Stimulated activated CD8-positive, alpha-beta memory T cell treated with anti-CD3 and anti-CD28 coated beads, Interleukin-15, amount 100 ng/mL, for 24 hours (primary cell): ENCODE measurements at places on chromosomes 3 and 15.

- DNase-seq, result no peak
Observed at GRCh38 chr3:122078235-122078935, 23.2 kb downstream of the CD86 start.

GRCh38 chr3:33096093-33096868, 665 bp downstream of the GLB1 start:
- no peak for DNase-seq

GRCh38 chr15:39456582-39457330, 124.1 kb upstream of the THBS1 start:
- DNase-seq, result no peak

GRCh38 chr3:157606011-157606851, 103.0 kb upstream of the VEPH1 start:
- peak; percentile 12 for DNase-seq

GRCh38 chr3:88239870-88240269, 90.1 kb downstream of the C3orf38 start:
- DNase-seq, result no peak

DNA sequence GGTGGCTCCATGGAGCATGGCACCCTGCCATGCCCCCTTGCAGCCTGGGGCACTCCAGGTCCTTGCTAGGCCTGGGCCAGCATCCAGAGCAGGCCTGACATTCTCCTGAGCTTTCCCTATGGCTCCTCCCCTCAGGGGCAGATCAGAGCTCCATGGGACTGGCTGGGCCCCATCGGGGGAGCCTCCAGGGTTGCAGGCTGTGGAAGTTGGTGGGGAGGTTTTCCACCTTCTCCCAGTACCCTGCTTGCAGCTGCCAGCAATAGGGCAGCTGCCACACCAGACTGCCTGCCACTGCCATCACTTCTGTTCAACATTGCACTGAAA, 75.7 kb upstream of the TP63 start:
- no peak for DNase-seq

GRCh38 chr3:88141458-88142083, 8.2 kb upstream of the C3orf38 start:
- DNase-seq, result no peak

- no peak for DNase-seq
Observed at GRCh38 chr3:63981980-63982379, 41.3 kb downstream of the PSMD6 start.

DNA sequence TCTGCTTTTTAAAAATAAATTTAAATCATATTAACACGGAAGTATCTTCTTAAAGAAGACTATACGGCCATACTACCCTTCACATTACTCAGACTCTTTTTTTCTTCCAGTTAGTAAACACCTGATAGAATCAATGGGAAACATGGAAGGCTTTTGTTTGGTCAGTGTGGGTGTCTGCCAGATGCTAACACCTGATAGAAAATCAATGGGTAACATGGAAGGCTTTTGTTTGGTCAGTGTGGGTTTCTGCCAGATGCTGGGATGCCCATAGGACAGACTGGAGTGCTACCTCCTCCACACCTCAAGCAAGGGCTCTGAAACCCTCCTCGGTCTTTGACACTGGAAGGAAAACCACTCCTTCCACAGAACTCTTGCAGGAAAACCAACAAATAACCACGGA, 29.2 kb downstream of the HACL1 start:
- DNase-seq, result no peak

- DNase-seq, result no peak
Observed at GRCh38 chr3:34973586-34973985, 665.7 kb upstream of the ARPP21 start.

- DNase-seq, result no peak
Observed at GRCh38 chr3:178847190-178847589, 224.4 kb downstream of the ZMAT3 start.

- DNase-seq, result no peak
Observed at GRCh38 chr3:143644370-143645089, 203.7 kb downstream of the SLC9A9 start.

- DNase-seq, result no peak
Observed at GRCh38 chr3:158909870-158910269, 108.0 kb downstream of the MFSD1 start.

GRCh38 chr3:136251511-136251910, 1.4 kb downstream of the PCCB start:
- no peak for DNase-seq

DNA sequence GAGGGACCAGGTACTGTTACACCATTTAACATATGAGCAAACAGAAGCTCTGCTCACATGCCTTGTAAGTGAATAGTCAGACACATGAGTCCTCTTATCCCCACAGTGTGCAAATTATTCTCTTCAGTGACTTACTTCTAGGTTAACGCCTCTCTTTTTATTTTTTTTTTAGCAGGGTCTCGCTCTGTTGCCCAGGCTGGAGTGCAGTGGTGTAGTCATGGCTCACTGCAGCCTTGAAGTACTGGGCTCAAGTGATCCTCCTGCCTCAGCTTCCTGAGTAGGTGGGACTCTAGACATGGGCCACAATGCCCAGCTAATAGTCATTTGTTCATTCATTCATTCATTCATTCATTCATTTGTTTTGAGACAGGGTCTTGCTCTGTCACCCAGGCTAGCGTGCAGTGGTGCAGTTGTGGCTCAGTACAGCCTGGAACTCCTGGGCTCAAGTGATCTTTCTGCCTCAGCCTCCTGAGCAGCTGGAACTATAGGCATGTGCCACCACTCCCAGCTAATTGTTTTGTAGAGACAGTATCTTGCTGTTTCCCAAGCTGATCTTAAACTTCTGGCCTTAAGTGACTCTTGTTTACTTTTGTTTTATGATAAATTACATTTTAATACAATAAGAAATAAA, 94.7 kb downstream of the LRRC28 start:
- DNase-seq, result no peak

GRCh38 chr3:105480768-105481167, 114.1 kb downstream of the ALCAM start:
- DNase-seq, result no peak

DNA sequence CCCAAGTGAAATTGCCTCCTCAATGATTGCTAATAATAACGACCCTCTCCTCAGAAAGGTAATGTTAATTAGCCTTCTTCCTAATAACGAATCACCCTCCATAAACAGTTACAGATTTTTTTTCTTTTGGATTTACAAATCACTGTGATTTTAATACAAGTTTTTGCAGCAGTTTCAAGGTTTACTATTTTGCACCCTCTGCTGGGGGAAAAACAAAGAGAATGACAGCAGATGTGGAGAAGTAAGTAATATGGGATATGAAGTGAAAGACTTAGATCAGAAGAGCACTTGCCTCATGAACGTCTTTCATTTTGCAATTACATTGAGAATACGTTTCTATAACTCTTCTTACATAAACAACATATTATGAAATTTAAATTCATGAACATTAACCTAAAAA, 16.1 kb upstream of the CNTN3 start:
- no peak for DNase-seq

- DNase-seq, result no peak
Observed at GRCh38 chr3:84245789-84246188, 713.0 kb upstream of the CADM2 start.

DNA sequence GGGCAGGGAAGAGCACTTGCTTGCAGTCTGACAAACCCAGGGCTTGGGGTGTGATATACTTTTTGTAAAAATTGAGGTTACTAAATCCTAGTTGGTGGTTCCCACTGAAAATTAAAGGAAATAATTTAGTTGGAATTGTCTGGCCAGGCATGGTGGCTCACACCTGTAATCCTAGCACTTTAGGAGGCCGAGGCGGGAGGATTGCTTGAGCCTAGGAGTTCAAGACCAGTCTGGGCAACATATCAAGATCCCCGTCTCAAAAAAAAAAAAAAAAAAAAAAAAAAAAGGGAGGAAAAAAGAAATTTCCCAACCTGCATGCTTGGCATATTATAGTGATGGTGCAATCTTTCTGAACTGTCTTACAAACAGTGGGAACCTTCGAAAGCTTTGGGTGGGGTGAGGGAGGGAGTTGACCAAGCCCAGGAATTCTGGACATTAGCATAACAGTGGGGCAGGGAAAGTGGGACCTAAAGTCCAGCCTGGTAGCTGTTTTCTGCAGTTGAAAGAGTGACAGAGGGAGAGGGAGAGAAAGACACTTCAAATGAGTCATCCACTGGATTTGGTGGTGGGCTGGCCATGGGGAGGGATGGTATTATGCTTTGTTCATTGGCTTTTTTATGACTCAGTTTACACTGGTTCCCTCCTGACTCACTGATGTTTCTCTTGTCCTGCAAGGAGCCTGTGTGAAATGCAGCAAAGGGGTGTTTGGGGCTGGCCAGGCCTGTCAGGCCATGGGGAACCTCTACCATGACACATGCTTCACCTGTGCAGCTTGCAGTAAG, 41.1 kb downstream of the LIMD1 start:
- no peak for DNase-seq

- DNase-seq, result no peak
Observed at GRCh38 chr15:66212563-66212921, 41.0 kb downstream of the MEGF11 start.

DNA sequence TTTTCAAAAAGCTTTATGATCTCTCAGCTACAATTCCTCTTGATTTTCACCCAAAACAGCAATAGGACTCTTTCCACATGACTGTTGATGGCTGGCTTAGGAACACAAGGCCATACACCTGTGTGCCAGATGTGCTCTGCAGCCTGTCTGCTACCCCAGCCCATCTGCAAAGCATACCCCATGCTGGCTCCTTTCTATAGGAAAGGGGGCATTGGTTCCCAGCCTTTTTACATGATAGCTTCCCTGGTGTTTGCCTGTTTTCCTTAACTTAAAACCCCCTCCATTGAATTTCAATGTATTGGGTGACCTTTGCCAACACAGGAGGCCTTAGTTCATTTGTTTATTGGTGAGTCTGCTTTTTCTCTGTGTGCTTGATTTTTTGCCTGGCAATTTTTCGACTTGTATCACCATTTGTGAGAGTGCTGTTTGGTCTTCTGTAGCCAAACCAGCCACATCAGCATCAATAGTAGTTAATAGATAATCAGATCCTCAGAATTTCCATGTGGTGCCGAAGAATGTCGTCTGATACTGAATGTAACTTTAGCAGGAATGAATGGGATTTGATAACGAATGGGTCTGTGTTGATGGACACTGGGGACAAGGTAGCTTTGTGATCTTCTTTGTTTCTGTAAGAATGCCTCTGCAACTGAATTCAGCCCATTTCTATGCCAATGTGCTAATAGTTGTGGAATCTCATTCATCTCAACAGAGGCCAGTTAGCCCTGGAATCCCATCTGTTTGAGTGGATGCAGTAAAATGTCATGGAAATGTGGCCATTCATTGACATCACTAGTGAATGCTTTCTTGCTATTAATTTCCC, 272.2 kb upstream of the RARB start:
- DNase-seq, result no peak

DNA sequence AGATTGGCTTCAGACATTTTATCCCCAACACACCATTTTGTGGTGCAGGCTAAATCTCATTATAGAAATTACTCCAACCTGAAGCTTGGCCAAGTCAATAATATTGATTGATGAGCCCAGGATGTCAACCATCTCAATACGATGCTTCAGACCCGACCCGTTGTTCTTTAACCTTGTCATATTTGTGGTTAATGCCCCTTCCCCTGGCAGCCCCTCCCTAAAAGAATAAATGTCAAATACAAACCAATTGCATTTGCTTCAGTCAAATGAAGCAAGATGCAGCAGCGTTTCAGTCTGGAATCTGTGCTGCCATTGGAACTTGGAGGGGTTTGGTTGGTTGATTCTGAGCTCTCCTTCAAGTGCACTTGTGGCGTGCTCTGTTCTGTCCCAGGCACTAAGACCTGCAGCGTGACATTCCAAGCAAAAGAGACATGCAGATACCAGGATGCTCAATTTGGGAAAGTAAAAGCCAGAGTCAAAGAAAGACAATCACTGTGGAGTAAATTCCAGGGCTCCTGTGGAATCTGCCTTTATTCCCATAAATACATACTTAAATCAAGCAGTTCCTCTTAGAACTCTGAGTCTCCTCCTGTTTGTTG, 23.8 kb upstream of the PSMD6 start:
- DNase-seq, result no peak

GRCh38 chr3:81869382-81869781, 107.9 kb upstream of the GBE1 start:
- no peak for DNase-seq

DNA sequence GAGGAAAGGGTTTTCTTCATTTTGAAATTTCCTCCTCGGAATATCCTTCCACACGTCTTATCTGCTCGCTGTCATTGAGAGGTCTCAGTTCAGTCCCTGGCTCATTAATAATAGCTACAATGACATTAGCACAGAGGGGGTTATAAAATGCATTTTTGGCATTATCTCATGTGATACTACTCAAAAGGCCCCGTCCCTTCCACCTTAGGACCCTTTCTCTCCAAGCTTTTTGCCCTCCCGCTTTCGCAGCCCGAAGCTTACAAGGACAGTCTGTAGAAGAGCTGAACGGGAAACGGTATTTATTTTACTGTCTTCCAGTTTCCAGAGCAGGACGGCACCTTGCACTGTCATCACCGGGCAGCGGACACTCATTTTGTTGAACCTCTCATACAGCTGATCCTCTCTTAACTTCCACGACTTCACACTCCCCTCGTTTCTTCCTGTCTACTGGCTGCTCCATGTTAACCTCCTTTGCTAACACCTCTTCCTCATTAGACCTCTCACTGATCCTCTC, 5.6 kb upstream of the PLEKHO2 start:
- DNase-seq, result no peak

DNA sequence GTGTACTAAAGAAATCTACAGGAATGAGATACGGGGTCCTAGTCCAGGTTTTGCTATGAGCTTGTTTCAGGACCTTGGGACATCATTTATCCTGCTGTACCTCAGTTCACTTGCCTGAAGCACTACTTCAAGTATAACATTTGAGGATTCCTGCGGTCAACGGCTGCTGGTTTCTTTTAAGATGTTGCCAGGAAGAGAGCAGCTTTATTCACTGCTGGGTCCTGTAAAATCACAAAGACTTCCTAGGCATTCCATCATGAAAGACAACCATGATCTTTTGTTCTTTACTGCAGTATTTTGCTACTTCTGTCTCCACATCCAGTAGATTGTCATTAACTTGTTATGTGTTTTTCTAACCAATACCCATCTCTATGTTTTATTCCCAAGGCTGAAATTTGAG, 61.0 kb upstream of the PYDC2 start:
- DNase-seq, result no peak

DNA sequence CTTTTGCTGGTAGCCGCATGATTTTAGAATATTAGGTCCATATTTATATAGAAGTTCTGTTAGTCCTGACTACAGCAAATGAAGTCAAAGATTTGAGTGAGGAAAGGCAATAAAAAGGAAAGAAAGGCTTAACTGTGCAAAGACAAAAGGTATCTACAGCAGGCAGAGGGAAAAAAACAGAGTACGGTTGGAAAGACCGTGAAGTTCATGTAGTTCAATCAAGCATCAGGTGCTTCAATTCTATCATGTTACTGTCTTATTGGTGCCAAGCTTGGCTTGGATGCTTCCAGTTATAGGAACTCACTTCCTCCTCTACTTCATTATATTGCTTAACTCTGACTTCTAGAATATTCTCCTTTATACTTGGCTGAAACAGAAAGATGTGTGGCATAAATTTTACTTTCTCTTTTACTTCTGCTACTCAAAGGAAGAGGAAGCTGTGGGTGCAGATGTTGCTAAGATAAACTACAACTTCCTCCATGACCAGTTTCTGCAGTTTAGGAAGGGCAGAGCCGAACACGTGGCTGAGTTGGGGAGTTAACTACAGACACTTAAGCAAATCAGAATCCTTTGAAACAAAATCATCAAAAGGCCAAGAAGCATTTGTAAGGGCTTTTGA, 72.6 kb upstream of the ZBED2 start:
- DNase-seq, result no peak
